ENCODE measurements at places on chromosomes 1 and 21.

DNA sequence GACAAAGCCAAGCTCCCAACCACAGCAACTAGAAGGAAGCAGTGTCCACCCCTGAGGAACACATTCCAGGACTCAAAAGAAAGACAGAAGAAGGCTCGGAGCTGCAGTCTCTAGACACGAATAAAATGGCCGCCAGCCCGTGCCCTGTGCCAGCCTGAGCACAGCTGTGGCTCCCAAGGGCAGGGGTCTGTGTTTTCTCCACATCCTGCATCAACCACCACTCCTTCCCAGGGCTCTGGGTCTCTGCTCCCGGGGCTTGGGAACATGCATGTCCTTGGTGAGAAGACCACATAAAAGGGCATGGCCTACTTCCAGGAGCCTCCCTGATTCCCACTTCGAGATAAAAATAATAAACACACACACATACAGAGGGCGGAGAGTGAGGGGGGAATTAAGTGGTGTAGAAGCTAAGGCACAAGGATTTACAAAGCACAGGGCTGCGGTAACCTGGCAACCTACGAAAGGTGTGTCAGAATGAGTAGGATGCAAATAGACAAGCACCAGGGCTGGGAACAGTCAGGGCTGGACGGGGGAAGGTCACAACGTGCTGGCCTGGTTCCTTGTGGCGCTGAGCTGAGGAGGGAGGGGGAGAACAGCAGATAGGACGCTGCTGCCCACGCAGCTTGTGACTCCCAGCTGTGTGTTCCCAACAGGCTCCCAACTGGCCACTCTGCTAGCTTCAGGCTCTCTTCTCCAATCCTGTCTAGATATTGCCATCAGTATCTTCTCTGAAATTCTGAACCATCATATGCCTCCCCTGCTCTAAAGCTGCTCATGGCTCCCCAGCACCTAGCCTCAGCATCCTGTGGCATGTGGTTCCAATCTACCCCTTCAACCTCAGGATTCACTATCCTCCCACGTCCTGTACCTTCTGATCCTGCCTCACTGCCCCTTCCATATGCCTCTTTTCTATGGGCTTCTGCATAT is 72.5 kb downstream of the CD34 start:
- no peak for DNase-seq

DNA sequence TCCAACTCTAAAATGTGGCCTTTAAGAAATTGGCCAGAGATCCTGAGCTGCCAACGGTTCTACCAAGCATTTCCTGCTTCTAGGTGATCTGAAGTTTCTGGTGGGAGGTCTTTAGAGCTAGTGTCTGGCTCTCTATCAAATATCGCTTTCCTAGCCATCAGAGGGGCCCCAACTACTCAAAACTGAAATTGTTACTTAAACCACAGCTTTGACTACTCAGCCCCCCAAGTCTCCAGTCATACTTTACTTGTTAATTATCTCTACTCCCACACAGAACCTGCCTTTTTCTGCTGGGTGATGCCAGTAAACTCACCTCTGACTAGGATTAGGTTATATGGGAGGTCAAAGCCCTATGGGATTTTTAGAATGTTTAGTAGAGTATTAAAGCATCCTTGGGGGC is 95.1 kb downstream of the FASLG start:
- DNase-seq = no peak

- no peak for DNase-seq
Measured at GRCh38 chr21:42338729-42339715, 11.8 kb downstream of the TFF2 start.

DNA sequence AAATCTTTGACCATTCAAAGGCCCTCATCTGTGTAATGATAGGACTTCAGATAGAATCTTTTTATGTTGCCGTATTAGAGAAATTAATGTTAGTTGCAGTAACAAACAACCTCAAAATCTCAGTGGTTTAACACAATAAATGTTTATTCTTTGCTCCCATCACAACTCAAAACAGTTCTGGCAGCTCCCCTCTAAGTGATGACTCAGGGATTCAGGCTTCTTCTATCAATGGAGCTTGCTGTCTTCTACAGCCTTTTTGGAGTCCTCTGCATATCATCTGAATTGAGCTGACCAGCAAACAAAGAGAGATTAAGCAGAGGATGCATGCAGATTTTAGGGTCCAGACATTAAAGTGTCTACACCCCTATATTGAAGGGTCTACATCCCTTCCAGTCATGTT is 59.1 kb upstream of the RAB3GAP2 start:
- DNase-seq = no peak

DNA sequence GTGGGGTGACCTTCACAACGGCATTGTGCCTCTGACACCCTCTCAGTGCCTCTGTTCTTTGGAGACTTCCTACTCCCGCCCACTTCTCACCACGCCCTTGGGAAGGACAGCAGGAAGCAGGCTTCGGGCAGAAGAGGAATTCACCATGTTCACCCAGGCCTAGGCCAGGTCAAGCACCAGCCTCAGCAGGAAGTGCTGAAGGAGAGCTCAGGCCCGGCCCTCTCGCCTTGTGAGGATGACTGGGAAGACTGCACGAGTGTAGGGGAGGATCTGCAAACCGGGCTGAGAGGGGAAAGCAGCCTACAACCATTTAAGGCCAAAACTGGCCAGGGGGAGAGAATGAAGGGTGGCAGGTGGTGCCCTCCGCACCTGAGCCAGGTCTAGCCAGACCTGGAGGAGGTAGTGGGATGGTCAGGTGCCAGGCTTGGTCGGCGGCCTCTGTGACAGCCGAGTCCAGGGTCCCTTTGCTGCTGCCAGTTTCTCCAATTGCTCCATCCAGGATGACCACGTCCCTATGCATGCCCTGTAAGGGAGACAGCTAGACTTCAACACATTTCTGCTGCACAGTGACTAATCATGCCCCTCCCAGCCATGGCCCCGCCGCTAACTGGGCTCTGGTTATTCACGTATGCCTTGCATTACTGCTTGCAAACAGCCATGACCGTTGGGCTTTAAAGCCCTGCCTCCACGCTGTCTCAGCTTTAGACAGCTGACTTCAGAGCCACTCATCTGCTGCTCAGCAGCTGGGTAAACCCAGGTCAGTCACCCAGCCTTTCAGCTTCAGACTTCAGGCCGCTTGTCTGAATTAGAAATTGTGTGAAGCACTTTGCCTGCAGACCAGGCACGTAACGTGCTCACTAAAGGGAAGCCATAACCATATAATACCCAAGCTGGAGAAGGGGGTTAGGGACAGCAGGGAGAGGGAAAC is 8.9 kb downstream of the MRTO4 start:
- DNase-seq = no peak

- DNase-seq = no peak
Measured at GRCh38 chr1:151721788-151722510, 627 bp downstream of the RIIAD1 start.

- DNase-seq = peak; percentile 89
Measured at GRCh38 chr1:209354111-209354839, 229.2 kb upstream of the CAMK1G start.

DNA sequence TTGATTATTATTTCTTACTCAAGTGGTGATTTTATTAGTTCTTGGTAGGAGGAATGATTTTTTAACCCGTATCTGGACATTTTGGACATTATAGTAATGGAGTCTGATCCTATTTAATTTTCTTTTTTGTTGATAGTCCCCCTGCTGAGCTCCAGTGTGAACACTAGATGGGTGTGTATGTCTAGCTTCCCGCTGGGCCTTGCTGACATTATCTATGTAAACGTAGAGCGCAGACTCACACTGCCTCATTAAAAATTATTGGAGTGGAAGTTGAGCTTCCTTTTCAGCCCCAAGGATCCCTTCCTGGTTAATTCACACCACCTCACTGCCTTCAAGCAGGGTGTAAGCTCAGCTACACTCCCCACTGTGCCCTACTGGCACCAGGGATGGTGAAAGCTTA is 467.6 kb upstream of the PKN2 start:
- no peak for DNase-seq

- no peak for DNase-seq
Measured at GRCh38 chr1:39842030-39842678, 41.1 kb downstream of the TRIT1 start.

GRCh38 chr1:81731989-81732388 is 68.7 kb upstream of the ADGRL2 start:
- DNase-seq = no peak

- no peak for DNase-seq
Measured at GRCh38 chr1:40583980-40584379, 52.5 kb downstream of the ZNF684 start.

DNA sequence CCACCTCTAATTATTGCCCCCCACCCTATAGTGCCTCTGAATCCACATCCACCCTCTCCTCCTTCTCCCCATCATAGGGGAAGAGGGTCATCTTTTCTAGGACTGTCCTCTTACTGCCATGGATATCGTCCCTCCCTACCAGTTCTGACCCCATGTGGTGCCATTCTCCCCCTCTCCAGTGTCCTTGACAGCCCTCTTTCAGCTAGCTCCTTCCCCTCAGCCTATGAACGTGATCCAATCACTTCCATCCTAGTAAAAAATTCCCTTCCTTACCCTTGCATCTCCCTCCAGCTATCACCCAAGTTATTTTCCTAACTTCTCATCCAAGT is 172.7 kb downstream of the RRAGC start:
- no peak for DNase-seq

DNA sequence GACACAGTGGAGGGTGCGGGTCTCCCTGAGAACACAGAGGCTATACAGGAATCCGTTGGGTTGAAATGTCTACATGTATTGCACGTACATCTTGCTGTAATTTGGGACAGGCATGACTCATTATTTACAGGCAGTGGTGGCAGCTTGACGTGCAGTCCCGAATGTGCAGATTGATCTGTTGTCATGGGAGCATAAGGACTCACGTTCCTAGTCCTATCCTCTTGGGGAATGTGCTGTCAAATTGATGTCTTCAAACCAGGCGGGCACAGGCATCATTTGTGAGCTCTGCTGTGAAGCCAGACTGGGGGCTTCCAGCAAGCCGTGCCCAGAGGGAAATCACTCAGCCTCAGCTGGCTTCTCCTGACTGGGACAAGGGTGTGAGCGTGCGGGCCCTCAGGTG is 40.5 kb downstream of the S100B start:
- DNase-seq = peak; percentile 35

GRCh38 chr1:94560333-94560732 is 18.8 kb upstream of the F3 start:
- DNase-seq = no peak

GRCh38 chr1:200150721-200151120 is 123.2 kb downstream of the NR5A2 start:
- peak; percentile 62 for DNase-seq

DNA sequence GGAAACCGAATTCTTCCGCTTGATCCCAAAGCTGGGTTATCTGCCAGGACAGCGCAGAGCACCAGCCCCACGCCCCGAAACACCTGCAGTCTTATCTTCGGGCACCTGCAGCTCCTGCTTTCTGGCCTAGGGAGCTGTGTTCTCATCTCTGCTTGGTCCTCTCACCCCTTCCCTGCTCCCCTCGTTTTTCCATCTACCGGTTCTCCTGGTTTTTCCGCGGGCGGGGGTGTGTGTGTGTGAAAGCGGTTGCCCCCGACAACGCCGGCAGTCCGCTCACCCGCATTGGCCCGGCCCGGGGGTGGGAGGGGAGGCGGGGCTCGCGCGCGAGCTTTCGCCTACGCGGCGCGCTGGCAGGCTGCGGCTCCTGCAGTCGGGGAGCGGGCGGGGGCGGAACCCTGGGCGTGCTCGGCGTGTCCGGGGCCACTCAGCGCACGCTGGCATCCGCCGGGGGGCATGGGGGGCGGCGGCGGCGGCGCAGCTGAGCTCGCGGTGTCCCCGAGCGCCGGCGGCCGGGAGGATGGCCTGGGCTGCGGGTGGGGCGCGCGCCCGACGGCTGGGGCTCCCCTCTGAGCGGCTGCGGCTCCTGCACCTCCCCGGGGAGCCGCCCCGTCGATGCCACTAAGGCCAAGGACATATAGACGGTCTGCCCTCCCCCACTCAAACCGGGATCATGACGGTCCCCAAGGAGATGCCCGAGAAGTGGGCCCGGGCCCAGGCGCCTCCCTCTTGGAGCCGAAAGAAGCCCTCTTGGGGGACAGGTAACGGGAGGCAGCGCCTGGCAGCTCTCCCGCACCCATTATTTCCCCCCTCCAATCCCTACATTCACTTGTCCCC is 3.2 kb downstream of the ATP8B2 start:
- peak; percentile 71 for DNase-seq

- no peak for DNase-seq
Measured at GRCh38 chr1:154190550-154190949, 1.4 kb downstream of the TPM3 start.

DNA sequence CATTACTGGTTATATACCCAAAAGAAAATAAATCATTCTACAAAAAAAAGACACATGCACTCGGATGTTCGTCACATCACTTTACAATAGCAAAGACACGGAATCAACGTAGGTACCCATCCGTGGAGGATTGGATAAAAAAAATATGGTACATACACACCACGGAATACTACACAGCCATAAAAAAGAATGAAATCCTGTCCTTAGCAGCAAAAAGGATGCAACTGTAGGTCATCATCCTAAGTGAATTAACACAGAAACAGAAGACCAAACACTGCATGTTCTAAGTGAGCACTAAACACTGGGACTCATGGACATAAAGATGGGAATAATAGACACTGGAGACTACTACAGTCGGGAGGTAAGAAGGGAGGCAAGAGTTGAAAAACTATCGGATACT is 148.6 kb downstream of the CHD1L start:
- DNase-seq = no peak

DNA sequence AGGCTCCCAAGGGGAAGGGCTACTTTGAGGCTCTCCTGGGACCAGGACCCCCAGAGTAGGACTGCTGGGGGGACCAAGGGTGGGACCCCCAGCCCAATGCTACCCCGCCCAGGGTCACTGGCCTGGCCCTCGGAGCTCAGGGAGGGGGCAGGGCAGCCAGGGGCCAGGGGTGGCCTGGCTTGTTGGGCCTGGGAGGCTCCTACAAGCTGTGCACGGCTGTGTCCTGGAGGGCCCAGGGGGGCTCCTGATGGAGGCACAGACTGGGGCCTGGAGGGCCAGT is 2.2 kb downstream of the HES4 start:
- no peak for DNase-seq

DNA sequence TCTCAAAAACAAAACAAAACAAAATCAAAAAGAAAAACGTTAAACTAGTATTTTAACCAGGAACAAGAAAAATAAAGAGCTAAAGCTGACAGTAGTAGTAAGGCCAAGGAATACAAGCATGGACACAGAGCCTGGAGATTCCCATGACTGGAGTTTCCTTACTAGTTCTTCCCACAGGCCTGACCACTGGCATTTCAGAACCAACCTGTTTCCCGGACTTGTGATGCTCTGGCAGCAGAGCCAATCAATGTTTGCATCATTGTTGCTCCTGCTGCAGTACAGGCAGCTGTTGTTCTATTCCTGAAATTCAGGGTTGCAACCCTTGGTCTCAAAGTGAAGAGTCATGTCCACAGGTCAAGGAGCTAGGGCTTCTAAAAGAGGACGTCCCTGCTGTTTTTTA is 111.3 kb upstream of the WARS2 start:
- no peak for DNase-seq

GRCh38 chr1:30741239-30741894 is 16.2 kb downstream of the LAPTM5 start:
- no peak for DNase-seq

DNA sequence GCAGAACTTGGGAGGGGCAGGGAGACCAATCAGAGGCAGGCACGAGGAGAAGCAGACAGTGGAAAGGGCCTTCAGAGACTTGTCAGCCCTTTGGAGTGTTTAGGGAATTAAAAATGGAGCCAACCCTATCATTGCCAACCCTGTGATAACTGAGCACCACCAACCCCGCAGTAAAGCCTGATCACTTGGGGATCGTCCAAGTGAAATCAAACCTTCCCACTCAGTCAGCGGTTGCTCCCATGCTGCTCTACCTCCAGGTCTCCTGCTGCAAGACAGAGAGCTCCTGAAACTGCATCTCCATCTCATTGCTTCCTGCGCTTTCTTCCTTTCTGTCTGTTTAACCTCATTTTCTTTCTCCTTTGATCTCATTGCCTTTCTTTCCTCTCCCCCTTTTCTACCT is 4.8 kb upstream of the ACKR1 start:
- DNase-seq = no peak
